ENCODE measurements at places on chromosomes 1 and 21.

GRCh38 chr1:239253032-239253431 lies 133.3 kb upstream of the CHRM3 start:
- DNase-seq, result no peak

- DNase-seq, result no peak
These were observed 6.5 kb upstream of the MAB21L3 start for GRCh38 chr1:116104667-116105066.

GRCh38 chr1:34290831-34291230 lies 114.1 kb downstream of the C1orf94 start:
- no peak for DNase-seq

- DNase-seq, result no peak
These were observed 11.5 kb upstream of the HCRTR1 start for GRCh38 chr1:31605908-31606427.

DNA sequence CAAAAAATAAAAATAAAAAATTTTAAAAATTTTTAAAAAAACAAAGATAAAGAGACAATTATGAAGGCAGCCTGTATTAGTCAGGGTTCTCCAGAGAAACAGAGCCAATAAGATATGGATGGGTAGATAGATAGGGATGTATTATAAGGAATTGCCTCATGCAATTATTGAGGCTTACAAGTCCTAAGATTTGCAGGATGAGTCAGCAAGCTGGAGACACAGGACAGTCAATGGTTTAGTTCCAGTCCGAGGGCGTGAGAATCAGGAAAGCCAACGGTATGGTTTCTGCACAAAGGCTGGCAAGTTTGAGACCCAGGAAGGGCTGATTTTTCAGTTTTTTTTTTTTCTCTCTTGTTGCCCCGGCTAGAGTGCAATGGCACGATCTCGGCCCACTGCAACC lies 24.1 kb upstream of the EIF4G3 start:
- DNase-seq, result no peak

DNA sequence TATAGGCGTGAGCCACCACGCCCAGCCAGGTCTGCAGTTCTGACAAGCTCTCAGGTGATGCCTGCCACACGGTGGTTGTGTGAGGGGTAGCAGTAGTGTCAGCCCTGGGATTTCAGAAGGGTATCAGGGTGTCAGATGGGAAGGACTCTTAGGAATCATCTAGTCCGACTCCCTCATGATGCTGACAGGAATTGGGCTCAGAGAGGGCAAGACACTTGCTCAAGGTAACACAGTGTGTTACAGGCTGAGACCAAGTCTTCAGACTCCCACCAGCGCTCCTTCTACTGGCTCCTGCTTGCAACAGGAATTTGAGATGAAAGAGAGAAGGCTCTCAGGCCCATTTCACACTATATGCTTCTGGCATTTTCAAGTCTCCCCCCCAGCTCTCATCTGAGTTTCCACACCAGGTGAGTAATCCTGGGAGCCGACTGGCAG lies 6.9 kb downstream of the HTR1D start:
- DNase-seq, result no peak

DNA sequence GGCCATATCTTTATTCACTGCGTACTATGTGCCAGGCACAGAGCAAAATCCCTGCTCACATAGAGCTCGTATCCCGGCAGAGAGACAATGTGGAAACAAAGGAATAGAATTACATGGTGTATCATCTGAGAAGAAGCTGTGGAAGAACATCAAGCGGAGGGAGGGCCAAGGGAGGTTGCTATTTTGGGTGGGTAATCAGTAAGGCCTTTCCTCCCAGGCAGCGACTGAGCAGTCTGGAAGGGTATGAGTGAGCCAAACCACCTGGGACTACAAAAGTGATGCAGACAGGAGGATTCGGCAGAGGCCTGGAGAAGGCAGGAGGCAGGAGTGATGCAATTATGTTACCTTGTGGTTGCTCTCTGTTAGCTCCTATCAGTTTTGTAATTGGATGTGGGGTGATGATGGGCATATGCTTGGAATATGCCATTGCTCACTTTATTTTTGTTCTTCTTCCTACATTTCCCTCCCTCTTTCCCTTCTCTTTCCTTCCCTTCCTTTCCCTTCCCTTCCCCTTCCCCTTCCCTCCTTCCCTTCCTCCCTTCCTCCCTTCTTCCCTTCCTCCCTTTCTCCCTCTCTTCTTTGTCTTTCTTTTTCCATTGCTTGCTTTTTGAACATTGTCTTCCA lies 172.9 kb downstream of the DISC1 start:
- DNase-seq, result no peak

GRCh38 chr1:204587621-204588020 lies 71.4 kb downstream of the MDM4 start:
- DNase-seq, result no peak

DNA sequence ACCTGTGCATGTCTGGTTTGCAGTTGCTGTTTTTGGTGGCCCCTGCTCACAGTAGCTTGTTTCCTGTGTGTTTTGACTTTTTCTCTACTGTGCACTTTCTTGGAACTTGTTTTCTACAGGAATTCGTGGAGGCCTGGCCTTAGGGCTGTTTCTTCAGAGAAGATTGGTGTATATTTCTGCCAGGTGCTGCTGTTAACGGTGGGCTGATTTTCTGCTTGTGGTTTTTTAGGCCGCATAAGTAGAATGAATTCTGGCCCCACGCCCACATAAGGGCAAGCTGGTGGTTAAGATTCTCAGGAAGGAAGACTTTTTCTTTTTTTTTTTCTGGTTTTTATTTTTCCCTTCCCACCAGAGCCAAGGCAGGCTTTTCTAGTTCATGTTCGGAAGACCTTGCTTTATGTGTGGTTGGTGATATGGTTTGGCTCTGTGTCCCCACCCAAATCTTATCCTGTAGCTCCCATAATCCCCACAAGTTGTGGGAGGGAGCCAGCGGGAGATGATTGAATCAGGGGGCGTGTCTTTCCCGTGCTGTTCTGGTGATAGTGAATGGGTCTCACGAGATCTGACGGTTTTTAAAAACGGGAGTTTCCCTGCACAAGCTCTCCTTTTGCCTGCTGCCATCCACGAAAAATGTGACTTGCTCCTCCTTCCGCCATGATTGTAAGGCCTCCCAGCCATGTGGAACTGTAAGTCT lies 71.5 kb upstream of the DISP3 start:
- no peak for DNase-seq

- no peak for DNase-seq
These were observed 22.4 kb downstream of the ACBD3 start for GRCh38 chr1:226164154-226164553.

DNA sequence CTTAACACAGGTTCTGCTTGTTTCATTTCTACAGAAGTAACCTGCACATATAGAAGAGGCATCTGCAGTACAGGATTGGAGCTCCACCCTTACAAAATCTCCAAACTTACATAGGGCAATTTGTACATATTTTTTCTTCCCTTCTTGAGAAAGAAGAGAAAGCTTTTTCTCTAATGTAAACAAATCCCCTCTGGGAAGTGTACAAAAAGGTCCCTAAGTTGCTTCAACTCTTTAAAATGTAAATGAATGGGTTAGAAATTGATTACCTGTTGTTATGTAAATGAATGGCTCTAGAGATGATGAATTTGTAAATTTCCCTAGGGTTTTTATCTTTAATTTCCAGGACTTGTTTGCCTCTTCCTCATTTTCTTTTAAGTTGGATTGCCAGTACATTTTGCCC lies 1183.7 kb downstream of the MRPL39 start:
- DNase-seq, result no peak

DNA sequence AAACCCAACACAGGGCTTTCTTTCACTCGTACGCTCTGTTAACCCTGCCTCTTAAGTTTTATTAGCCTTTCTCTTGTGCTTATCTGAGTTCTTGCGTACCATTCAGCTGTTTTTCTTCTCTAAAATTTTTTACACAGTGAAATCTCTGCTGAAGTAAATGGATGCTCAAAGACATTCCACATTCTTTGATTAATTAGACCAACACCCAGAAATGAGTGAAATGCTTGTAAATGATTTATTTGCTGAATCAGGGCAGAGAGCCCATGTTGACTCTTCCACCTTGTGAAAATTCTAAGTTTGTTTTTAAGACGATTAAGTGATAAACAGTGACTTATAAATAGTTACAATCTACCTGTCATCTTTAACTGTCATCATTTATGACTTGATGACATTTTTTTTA lies 156.7 kb downstream of the ACTL8 start:
- DNase-seq, result no peak

GRCh38 chr1:78718566-78718965 lies 68.9 kb downstream of the IFI44 start:
- no peak for DNase-seq

DNA sequence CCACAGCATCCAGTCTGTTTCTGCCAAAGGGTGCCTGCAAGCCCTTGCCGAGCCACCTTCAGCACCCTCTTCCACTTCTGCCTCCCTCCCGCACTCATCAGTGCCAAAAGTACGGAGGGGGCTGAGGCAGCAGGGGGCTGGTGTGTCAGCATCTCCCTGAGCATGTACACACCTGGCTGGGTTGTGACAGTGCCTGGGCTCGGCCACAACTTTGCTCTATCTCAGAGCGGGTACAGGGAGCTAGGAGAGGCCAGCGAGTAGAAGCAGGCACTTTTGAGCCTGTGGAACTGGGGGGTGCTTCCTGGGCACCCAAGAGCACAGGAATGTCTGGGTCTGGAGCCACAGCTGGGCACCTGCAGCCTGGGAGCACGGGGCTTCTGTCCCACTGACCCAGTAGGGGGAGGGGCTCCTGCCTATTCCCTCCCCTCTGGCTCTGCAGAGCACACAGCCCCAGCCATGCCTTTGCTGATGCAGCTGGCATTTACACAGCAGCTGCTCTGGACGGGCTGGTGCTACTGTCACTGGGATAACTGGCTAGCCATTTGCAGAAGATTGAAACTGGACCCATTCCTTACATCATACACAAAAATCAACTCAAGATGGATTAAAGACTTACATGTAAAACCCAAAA lies 319.8 kb upstream of the RRP15 start:
- peak; percentile 39 for DNase-seq

GRCh38 chr1:167913895-167914496 lies at the start of gene ADCY10:
TSS of gene ADCY10 (minus strand) at chr1:167914134. CDS start at chr1:167905140, 8,994 bp downstream.
- DNase-seq, result no peak

- DNase-seq, result peak; percentile 63
These were observed 23.1 kb upstream of the ERI3 start for GRCh38 chr1:44377925-44378784.

DNA sequence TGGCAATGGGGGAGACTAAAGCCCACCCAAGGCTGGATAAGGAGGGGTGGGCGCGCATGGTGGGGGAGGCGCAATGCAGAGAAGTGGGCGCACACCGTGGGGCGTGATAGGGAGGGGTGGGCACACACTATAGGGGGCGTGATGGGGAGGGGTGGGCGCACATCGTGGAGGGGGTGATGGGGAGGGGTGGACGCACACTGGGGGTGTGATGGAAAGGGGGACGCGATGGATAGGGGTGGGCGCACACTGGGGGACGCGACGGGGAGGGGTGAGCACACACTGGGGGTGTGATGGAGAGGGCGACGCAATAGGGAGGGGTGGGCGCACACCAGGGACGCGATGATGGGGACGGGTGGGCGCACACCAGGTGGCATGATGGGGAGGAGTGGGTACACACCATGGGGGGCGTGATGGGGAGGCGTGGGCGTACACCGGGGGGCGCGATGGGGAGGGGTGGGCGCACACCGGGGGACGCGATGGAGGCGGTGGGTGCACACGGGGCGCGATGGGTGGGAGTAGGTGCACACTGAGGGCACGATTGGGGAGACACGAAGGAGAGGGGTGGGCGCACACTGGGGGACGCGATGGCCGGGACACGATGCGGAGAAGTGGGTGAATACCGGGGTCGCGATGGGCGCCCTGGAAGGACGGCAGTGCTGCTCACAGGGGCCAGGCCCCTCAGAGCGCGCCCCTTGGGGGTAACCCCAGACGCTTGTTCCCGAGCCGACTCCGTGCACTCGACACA lies 929 bp downstream of the SUMO3 start:
- no peak for DNase-seq

- DNase-seq, result no peak
These were observed 83.6 kb upstream of the VAV3 start for GRCh38 chr1:108048301-108049177.

GRCh38 chr1:72623299-72623708 lies 341.0 kb upstream of the NEGR1 start:
- peak; percentile 62 for DNase-seq

DNA sequence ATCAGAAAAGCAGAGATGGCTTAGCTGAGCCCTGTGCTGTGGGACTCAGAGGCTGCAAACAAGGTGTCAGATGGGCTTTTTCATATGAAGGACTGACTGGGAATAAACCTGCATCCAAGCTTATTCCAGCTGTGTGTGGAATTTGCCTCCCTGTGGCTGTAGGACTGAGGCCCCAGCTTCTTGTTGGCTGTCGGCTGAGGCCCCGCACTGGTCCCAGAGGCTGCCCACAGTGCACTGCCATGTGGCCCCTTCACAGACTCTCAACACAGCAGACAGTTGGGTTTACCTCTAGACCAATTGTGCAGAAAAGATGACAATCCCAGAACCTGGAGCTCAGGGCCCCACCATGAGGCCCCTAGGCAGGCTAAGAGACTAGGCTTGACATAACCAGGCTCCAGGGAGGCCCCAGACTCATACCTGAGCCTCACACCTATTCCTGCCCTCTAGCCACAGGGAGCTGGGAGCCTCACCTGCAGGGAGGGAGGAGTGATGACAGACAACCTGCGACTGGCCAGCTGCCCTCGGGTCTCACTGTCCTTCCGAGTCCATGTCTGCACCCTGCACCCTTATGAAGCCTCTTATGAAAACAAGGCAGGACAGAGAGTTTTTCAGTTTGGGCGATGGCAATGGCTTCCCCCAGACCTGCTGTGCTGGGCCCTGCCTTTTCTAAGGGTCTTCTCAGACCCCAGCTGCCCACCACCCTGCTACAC lies 615.5 kb downstream of the NPHP4 start:
- no peak for DNase-seq

DNA sequence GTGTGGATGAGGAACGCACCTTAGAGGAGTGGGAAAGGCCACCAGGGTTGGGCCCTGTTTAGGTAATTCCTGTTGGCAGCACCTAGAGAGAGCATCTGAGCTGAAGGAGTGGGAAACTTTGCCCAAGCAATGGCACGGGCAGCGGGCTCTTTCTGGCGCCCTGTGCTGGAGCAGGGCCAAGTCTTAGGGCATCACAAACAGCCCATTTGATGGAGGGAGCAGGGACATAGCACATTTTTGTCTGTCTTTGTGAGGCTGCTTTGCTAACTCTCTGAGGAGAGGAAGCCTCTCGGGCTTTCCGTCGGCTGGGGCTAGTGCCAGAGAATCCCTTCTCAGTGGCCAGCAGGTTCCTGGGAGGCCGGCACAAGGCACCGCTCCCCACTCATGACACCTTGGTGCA lies 22.5 kb upstream of the CNTN2 start:
- DNase-seq, result no peak

- DNase-seq, result no peak
These were observed 28.2 kb downstream of the ATP8B2 start for GRCh38 chr1:154353460-154353904.

- no peak for DNase-seq
These were observed 17.4 kb upstream of the CD1D start for GRCh38 chr1:158163000-158163947.

DNA sequence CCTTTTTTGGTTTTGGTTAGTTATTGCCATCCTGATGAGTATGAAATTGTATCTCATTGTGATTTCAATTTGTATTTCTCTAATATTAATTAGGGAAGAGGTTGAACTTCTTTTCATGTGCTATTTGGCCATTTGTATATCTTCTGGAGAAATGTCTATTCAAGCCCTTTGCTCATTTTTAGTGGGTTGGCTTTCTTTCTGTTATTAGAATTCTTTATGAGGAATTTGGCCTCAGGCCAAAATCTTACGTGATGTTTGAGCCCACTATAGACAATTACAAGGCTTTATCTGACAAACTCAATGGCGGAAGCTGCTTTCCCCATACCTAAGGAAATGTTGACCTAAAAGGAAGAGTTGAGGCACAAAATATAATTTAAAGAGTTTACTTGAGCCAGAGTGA lies 32.9 kb downstream of the IVNS1ABP start:
- DNase-seq, result no peak
